ENCODE measurements at places on chromosomes 16 and 17. TPM values are rescaled to one million over a fixed set of nuclear protein-coding genes. Genes with fewer than 3 reads are reported as not detected.

Gene SOX8
- total RNA-seq, result 4.0 TPM

Gene C17orf50
- not detected for total RNA-seq

Gene RNF157
- 0.85 TPM for total RNA-seq

Gene KRTAP4-4
- total RNA-seq, result 24.6 TPM

Gene KRT33B
- 194 TPM for total RNA-seq

Gene LDAF1
- 96.2 TPM for total RNA-seq

Gene DRC3
- total RNA-seq, result 10.6 TPM

Gene CSH1
- total RNA-seq, result not detected

Gene GAS7
- total RNA-seq, result 106 TPM

Gene RCVRN
- 1.9 TPM for total RNA-seq

Gene HASPIN
- 0.40 TPM for total RNA-seq

Gene HSD3B7
- 13.2 TPM for total RNA-seq

Gene JUP
- 2,060 TPM for total RNA-seq

Gene ZNF469
- total RNA-seq, result 0.45 TPM

Gene FLCN
- 44.0 TPM for total RNA-seq

Gene CA5A
- not detected for total RNA-seq

Gene ADGRG3
- not detected for total RNA-seq

Gene ETV4
- total RNA-seq, result 5.7 TPM

Gene VAT1L
- total RNA-seq, result 0.15 TPM

Gene EIF4A3
- 63.1 TPM for total RNA-seq

Gene ACAP1
- 0.70 TPM for total RNA-seq

Gene SRL
- 0.47 TPM for total RNA-seq

Gene PROCA1
- not detected for total RNA-seq

Gene ALOX15
- 0.15 TPM for total RNA-seq

Gene THRA
- total RNA-seq, result 40.0 TPM

Gene SPATA22
- total RNA-seq, result not detected

Gene MARVELD3
- 6.1 TPM for total RNA-seq

Gene GID4
- total RNA-seq, result 17.0 TPM

Gene MPP3
- 8.0 TPM for total RNA-seq

Gene KREMEN2
- 4.2 TPM for total RNA-seq

Gene ATP2A3
- 61.7 TPM for total RNA-seq

Gene ITGAE
- total RNA-seq, result 14.0 TPM

Gene GJC1
- total RNA-seq, result 1.5 TPM

Gene KCNG4
- total RNA-seq, result not detected

Gene KRTAP4-1
- 4.2 TPM for total RNA-seq

Gene LUC7L
- 47.6 TPM for total RNA-seq

Gene IST1
- total RNA-seq, result 209 TPM

Gene ZACN
- not detected for total RNA-seq

Gene TBC1D3K
- total RNA-seq, result not detected

Gene ABCA6
- 10.0 TPM for total RNA-seq

Gene TP53TG3B
- total RNA-seq, result not detected

Gene DHX58
- total RNA-seq, result 8.2 TPM

Gene WWP2
- 41.5 TPM for total RNA-seq

Gene TEX19
- total RNA-seq, result not detected

Gene VTN
- 0.42 TPM for total RNA-seq

Gene UMOD
- total RNA-seq, result not detected

Gene TMC5
- 2.0 TPM for total RNA-seq

Gene ACSM3
- 11.1 TPM for total RNA-seq

Gene PSME3
- 106 TPM for total RNA-seq

Gene TRIM65
- total RNA-seq, result 22.5 TPM
